Foreskin fibroblast (primary cell): ENCODE measurements at places on chromosomes 7 and 10.

GRCh38 chr10:3043512-3044368 lies 23.6 kb upstream of the PFKP start:
- peak; percentile 60 for DNase-seq

DNA sequence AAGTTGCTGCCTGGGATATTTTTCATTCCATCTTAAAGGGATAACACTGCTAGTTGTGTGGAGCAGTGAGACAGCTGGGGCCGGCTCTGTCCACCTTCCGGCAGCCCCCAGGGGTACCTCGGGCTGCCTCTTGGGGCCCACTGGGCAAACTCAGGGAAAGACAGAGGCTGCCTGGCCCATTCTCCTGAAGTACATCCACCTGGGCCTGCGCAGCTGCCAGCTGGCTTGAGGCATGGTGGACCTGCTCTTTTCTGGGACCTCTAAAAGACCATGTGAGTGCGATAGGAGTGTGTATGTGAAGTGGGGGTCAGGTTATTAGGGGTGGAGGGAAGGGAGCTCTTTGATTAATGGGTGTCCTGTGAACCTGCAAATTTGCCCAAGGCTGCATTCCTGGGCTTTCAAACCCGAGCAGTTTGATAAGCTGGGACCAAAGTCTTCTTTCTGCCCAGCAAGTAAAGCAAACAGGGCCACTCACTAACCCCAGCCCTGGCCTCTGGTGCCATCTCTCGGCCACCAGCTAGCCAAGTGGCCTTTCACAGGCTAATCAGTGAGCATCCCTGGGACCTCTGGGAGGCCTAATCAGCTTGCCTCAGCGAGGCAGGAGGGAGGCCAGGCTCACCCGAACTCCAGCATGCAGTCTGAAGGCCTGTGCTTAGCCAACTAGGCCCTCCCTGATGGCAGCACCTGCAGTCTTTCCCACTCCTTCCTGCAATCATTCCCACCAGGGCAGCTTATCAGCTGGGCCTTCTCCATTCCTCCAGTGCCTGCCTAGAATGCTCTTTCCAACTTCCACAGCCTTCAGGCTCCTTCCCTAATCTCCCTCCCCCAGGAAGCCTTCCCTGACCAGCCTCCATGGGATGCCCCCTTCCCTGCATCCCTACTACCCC lies 954.7 kb upstream of the ZNF722 start:
- DNase-seq, result no peak

GRCh38 chr7:133754708-133755107 lies 372.4 kb upstream of the LRGUK start:
- DNase-seq, result no peak

- no peak for DNase-seq
Observed at GRCh38 chr7:143229054-143229790, 7.4 kb downstream of the TAS2R40 start.

DNA sequence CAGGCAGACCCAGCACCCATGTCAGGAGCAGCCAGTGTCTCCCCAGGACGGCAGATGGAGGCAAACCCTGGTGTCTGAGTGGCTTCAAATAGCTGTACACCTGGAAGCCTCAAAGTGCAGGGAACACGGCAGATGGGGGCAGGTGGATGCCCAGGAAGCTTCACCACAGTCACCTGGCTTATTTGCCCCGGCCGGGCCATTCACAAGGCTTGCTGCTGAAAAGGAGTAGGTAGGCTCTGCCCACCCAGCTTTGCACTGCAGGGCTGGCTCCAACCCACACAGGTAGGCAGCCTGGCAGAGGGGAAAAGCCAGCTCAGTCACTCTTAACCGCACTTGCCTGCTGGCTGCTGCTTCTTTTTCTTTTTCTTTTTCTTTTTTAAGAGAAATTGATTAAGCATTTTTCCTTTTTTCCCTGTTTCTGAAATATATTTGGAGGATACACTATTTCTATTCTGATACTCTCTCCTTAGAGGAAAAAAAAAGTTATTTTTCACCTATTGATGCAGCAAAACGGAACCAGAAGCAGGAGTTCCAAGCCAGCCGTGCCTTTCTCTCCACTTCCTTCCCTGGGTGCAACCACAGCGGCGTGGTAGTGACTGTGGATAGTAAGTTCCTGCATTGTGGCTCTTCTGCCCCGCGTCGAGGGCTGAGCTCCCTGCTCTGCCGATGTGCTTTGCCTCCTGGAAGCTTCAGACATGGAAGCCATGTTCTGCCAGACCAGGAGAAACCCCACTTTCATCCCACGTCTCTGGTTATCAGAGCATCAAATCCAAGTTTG lies 118.3 kb downstream of the KLF6 start:
- no peak for DNase-seq

DNA sequence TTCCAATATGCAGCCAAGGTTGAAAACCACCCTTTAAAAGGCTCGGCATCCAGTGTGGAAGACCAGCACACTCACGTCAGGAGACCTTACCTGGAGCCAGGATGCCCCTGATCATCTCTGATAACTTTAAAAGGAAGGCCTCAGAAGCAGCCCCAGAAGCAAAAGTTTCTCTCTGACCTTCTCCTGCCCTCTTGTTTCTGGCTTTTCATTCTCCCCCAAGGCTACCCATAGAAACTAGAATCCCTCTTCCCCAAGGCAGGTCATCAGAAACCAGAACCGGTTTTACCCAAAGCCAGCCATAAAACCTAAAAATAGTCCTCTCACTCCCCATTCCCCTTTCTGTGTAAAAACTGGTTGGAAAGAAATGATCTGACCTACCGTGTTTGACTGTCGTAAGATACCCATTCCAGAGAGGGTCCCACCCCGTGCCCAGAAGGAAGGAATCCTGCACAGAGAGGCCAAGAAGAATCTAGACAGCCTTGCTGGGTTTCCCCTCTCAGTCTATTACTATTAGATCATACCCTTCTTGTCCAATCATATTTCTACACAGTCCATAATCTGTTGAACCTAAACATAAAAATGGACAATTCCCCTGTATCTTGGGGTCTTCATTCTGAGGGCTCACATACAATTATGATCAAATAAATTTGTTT lies 17.5 kb upstream of the TSPAN14 start:
- DNase-seq, result no peak

DNA sequence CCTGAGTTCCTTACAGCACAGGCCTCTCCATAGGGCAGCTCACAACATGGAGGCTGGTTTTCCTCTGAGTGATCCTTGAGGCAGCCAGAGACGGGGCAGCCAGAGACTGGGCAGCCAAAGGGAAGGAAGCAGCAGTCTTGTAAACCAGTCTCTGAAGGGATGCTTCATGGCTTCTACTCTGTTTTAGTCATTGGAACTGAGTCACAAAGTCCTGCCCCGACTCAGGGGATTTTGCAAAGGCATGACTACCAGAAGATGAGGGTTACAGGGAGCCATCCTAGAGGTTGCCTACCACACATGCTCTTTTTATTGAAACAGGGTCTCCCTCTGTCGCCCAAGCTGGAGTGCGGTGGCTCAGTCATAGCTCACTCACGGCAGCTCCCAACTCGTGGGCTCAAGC lies 44.4 kb upstream of the COMMD3 start:
- DNase-seq, result no peak

- no peak for DNase-seq
Observed at GRCh38 chr7:141788296-141788695, 1.7 kb upstream of the TAS2R5 start.

GRCh38 chr7:121576148-121576917 lies 180.2 kb upstream of the FAM3C start:
- no peak for DNase-seq

- DNase-seq, result peak; percentile 83
Observed at GRCh38 chr10:33143160-33143728, 185.2 kb upstream of the ITGB1 start.

- DNase-seq, result no peak
Observed at GRCh38 chr7:130458257-130458656, 17.4 kb upstream of the CEP41 start.

- no peak for DNase-seq
Observed at GRCh38 chr7:142913566-142913965, 20.0 kb downstream of the TRPV5 start.

- no peak for DNase-seq
Observed at GRCh38 chr10:117532003-117532385, 10.6 kb upstream of the EMX2 start.

- no peak for DNase-seq
Observed at GRCh38 chr7:16491148-16491547, 25.6 kb upstream of the SOSTDC1 start.

DNA sequence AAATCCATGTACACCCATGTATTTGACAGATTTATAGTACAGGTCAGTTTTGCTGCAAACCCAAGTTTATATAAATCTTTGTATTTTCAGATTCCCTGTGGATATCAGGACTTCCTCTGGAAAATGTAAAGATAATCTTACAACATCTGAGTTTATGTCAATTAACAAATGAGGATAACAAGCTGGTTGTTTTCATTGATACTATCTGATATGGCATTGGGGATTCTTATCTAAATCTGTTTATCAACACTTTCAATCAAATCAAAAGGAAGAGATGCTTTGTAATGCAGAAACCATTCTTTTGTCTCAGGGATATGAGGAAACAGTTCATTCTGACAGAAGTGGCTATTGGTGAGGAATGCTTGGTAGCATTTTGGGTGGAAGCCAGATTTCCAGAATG lies 64.9 kb upstream of the FAM204A start:
- no peak for DNase-seq

DNA sequence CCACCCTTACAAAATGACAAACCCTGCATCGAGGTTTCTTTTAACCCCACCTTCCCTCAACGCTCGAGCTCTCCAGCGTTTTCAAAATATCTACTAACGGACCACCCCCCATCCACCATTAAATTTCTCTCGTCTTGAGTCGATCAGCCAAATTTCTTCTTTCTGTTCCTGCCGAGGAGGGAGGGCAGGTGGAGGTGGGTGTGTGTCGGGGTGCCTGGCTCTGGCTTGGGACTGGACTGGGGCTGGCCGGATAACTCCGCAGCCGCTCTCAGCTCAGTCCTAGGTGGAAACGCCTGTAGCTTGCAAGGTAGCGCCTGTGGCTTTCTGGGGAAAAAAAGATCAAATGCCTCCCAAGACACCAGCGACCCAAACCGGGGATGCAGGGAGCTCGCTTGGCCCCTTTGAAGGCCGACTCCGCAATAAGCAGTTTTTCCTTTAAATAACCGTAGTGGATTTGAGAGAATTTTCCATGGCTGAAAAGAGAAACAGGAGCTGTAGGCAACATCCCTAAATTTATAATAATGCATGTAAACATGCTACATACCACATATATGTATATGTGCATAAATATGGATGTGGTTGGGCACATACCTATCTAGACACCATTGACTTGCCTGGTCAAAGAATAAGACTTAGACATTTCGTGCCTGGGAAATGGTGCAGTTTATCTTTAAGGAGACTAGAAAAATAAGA lies 1.9 kb upstream of the TMEM178B start:
- no peak for DNase-seq

DNA sequence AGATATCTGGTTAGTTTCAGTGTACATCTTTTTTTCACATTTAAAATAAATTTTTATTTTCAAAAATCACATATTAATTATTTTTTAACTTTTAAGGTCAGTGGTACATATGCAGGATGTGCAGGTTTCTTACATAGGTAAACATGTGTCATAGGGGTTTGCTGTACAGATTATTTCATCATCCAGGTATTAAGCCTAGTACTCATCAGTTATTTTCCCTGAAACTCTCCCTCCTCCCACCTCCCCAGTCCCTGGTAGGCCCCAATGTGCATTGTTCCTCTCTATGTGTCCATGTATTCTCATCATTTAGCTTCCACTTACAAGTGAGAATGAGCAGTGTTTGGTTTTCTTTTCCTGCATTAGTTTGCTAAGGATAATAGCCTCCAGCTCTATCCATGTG lies 323.0 kb downstream of the C7orf25 start:
- DNase-seq, result no peak

- DNase-seq, result no peak
Observed at GRCh38 chr7:114519240-114519639, 104.6 kb downstream of the FOXP2 start.

- DNase-seq, result peak; percentile 55
Observed at GRCh38 chr7:44565097-44565794, 8.5 kb downstream of the DDX56 start.

- no peak for DNase-seq
Observed at GRCh38 chr10:47043928-47044538, 132.8 kb downstream of the PTPN20 start.

DNA sequence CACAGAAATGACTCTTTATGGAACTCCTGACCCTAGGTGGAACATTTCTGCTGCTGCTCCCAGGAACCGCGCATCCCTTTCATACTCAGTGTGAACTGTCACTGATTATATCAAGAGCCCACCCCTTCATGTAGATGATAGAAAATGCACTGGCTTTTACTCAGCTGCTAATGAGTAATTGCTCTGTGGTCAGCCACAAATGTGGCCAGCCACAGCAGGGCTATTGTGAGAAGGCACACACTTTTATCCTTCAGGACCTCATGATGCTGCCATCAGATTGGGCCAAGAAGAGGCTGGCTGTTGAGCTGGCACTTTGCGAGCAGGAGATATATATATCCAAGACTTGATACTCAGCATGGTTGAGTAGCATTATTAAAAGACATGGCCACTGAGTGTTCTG lies 124.7 kb downstream of the CFAP58 start:
- DNase-seq, result no peak

- no peak for DNase-seq
Observed at GRCh38 chr10:70596860-70597809, 5.4 kb downstream of the PRF1 start.

DNA sequence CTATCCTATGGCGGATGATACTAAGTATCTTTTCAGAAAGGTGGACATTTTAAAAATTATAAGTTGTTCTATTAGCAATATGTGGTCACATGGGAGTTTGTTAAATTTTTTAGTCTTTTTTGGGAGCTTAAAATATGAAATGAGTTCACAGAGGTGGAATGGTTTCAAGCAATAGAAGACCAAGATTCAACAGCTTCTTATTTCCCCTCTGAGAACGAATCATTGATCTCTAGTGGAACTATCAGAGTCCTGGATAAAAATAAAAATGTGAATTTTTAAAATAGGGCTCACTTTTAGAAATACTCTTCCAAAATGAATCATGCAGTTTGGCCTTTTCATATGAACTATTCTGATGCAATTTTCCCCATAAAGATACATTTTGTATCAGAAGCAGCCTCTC lies 467.7 kb upstream of the KLF6 start:
- no peak for DNase-seq

DNA sequence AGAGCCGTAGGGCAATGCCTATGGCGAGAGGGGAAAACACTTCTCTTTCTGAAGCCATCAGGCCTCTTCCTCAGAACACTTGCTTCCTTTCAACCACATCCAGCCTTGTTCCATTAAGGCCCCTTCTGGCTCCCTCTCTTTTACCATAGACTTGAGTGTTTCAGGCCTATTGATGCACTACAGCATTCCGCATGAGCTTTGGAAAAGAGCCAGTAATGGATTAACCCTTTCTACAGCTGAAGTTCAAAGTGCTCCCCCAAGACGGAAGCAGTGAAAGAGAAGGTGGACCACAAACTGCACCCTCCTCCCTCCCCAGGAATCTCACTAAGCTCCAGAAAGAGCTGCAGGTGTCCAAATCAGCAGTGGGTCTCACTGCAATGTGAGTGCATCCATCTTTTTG lies 102.7 kb upstream of the C7orf33 start:
- no peak for DNase-seq

GRCh38 chr10:1874533-1874932 lies 137.2 kb upstream of the ADARB2 start:
- DNase-seq, result no peak

DNA sequence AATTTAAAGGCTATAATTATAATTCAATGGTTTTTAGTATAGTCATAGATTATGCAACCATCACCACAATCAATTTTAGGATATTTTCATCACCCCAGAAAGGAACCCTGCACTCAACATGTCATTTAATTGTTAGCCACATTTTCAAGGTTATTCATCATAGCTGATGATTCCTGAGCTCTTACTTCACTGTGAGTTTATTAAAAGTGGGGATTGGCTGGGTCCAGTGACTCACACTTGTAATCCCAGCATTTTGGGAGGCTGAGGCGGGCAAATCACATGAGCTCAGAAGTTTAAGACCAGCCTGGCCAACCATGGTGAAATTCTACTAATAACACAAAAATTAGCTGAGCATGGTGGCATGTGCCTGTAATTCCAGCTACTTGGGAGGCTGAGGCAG lies 787 bp downstream of the CCL26 start:
- DNase-seq, result peak; percentile 71
